Stimulated activated CD4-positive, alpha-beta T cell treated with anti-CD3 and anti-CD28 coated beads, Interleukin-4, amount 100 ng/mL, for 4 hours (primary cell): ENCODE measurements at places on chromosomes 7 and 10.

DNA sequence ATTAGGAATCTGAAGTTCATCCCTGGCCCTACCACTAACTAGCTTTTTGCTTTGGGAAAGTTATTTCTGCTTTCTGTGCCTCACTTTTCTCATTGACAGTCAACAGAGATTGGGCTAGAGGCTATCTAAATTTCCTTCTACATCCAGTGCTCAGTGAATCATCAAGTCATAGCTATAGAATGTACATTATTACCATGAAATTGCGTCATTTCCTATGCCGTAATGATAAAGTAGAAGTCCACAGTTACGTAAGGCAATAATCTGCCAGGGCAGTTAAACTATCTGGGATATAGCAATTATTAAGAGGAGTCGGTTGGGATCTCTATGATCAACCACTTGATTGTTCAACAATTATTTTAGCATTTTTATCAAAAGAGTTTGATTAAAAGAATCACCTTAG lies 64.4 kb downstream of the ITGB8 start:
- no peak for DNase-seq

- no peak for DNase-seq
Measured at GRCh38 chr10:86752311-86752710, 4.1 kb upstream of the BMPR1A start.

- no peak for DNase-seq
Measured at GRCh38 chr10:121911421-121911697, 16.5 kb downstream of the ATE1 start.

- DNase-seq: no peak
Measured at GRCh38 chr7:66303454-66304155, 98.5 kb downstream of the TPST1 start.

- no peak for DNase-seq
Measured at GRCh38 chr7:963236-964078, 9.0 kb upstream of the ADAP1 start.

- DNase-seq: no peak
Measured at GRCh38 chr10:114956466-114956865, 18.5 kb downstream of the TRUB1 start.

- DNase-seq: no peak
Measured at GRCh38 chr7:37336259-37336658, 112.4 kb downstream of the ELMO1 start.

- DNase-seq: no peak
Measured at GRCh38 chr7:7569081-7569527, 2.4 kb downstream of the MIOS start.

GRCh38 chr7:83441-83840 lies 108.9 kb upstream of the FAM20C start:
- no peak for DNase-seq

DNA sequence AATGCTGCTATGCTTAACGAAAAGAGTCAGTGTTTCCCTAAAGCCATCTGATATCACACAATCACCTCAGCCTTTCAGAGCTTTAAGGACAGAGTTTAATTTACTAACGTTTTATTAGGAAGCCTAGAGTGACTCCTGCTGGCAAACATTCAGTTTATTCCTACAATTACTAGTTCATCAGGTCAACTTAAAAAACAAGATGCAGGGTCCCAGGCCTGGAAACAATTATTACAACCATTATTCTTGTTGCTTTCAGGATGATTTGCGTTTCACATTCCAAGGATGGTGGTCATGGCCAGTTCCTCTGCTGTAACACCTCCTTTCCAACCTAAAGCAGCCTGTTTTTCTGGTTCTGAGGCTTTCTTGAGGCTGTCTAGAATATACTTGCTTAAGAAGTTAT lies 1.5 kb upstream of the FAM53B start:
- no peak for DNase-seq

DNA sequence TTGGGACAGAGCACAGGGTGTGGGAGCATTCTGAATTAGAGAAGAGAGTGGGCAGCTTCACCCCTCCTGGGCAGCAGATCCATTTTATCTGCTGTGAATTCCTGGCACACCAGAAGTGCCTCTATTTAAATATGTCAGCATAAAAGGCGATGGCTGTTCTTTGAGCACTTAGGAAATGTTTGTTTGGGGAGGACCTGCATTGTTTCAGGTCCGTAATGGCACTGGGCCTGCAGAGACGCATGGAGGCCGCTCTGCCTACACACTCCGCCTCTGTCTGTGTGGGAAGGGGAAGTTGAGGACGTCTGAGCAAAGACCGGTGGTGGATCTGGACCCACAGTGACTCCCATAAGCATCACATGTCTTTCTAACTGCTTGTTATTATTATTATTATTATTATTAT lies 253.2 kb downstream of the CAMK1D start:
- DNase-seq: no peak

GRCh38 chr7:44060948-44061644 lies 4.3 kb downstream of the PGAM2 start:
- DNase-seq: no peak

- DNase-seq: no peak
Measured at GRCh38 chr10:75404815-75405597, 3.4 kb upstream of the ZNF503 start.

DNA sequence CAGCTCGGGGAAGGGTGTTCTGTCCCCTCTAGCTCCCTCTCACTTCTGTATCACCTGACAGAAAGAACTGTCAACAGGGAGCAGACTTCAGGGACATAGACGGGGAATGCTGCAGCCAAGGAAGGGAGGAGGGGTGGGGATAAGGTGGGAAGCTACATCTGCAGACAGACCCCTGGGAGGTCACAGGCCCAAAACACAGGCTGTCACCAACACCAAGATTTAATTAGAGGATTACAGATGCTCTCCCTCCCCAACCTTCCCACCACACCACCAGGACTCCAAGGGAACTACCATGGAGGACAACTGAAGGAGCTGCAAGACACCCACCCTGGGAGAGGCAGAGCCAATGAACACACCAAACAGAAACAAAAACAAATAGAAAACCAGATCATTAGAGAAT lies 425.2 kb upstream of the VSTM2A start:
- DNase-seq: no peak

DNA sequence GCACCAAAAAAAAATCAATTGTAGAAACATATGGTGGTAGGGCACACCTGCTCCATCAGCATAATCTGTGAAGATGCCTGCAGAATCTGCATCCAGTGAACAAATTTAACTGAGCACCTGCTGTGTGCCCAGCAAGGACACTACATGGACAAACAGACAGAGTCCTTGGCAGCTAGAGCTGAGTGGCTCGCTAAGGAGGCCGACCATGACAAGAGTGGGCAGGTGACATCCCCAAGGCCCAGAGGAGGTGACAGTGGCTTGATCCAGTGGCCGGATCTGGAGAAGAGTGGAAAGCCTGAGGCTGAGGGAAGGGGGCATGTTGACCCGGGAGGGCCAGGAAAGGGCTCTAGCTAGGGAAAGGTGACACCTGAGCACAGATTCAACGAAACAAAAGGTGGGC lies 68.1 kb downstream of the MAD1L1 start:
- DNase-seq: no peak

- DNase-seq: peak; percentile 47
Measured at GRCh38 chr10:29734962-29735627, 100.3 kb upstream of the SVIL start.

GRCh38 chr7:50262446-50262845 lies 42.1 kb upstream of the IKZF1 start:
- no peak for DNase-seq

DNA sequence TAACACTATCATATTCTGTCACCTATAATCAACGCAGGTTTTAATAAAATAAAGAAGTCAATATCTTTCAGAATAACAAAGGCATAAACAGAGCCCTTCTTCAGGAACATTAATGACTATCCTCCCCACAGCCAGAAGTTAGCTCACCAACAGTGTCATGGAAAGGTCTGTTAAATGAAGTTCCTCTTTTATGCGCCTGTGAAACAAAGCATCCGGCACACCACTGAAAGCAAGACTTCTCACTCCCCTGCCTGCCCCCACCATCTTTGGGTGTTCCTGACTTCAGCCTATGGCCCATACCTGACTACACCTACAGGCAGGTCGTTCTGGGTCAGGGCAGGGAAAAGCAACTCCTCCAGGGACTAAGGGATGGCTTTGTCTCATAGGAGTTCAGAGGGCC lies 205.4 kb downstream of the FANK1 start:
- no peak for DNase-seq

DNA sequence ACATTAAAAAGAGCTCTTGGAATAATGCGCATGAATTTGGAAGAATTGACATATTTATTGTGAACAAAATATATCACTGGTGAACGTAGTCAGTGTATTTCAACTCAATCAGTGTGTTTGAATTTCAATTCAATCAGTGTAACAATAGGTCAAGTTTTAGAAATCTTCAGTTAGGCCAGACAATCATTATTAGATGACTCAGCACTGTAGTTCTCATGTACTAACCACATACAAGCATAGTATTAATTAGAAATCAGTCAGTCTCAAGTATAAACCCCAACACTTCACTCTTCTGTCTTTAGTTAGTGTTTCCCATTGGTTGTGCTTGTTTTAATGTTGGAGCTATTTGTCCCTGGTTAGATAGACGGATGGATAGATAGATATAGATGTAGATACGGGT lies 1247.9 kb downstream of the NXPH1 start:
- no peak for DNase-seq

DNA sequence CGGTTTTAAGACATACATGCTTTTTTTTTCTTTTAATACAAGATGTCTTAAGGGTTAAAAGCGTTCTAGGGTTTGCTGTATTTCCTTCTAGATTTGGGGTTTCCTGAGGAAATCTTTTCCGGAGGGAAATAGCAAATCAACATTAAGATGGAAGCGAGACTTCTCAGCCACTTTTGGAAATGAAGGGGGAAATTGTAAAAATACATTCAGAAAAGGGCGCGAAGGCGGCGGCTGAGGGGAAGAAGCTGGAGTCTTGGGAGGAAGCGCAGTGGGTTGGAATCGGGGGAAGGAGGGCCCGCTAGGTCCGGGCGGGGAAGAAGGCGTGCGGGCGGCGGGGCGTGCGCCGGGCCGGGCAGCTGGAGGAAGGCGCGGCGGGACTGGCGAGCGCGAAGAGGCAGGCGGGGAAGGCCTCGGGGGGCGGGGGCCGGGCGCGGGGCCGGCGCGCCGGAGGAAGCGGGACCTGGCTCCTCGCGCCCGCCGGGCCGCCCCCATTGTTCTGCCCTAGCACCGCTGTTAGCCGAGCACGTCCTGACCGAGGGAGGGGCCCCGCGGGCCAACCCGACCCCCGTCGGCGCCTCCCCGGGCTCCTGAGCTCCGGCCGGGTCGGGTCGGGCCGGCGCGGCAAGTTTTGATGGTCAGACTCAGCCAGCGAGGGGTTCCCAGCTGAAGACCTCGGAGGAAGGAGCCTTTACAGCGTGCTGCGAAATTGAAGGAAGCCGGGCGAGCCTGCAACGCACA lies 1.5 kb upstream of the SKIDA1 start:
- DNase-seq: peak; percentile 6

DNA sequence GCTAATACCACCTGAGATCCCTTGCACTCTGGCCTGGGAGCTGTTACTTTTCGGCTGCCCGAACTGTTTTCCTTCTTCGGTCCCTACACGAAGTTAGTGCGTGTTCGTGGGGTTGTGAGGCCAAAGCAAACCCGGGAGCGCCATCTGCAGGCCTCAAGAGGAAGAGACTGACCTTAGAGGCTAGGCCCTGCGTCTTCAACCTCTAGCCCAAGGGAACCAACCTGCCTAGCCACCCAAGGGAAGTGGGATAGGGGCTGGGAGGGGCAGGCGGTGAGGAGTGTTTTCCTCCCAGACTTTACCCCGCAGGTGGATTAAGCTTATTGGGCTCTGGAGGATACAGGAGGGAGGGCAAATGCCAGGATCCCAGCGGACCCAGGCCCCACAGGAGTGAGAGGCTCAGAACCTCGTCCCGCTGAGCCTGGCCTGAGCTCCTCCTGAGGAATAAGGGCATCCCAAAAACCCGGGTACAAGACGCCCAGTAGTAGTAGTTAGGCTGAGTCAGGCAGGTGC lies 1.7 kb upstream of the PAX2 start:
- DNase-seq: peak; percentile 49

DNA sequence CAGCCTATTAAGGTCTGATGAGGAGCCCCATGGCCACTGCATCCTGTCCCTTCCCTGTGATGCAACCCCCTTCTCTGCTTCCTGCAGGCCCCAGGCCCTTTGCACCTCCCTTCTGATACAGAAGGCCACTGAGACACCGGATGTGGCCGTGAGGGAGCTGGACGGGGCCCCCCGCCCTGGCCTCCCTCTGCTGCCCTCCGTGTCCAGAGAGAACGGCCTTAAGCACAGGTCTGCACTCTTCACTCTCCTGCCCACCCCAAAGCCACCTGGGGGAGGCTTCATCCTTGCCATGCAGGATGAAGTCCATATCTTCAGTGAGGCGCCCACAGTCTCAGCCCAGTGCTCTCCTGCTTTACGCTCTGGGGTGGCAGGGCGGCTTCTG lies 86.9 kb upstream of the GNA12 start:
- no peak for DNase-seq

DNA sequence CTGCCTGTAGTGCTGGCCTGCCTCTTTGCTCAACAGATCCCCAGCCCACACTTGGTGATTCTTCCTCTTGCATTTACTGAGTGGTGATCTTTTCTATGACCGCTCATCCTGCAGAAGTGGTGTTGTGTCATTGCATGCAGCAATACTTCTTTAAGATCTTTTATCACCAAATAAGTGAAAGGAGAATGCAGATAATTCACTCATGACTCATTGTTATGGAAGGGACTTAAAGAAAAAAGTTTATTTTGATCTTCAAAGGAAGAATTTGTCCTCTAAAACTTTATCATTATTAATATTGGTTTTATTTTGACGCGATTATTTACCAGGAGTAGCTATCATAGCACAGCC lies 489.1 kb upstream of the CELF2 start:
- DNase-seq: no peak

GRCh38 chr7:148045521-148045920 lies 545.0 kb upstream of the C7orf33 start:
- no peak for DNase-seq

GRCh38 chr10:121237718-121238117 lies 360.5 kb downstream of the FGFR2 start:
- DNase-seq: no peak

DNA sequence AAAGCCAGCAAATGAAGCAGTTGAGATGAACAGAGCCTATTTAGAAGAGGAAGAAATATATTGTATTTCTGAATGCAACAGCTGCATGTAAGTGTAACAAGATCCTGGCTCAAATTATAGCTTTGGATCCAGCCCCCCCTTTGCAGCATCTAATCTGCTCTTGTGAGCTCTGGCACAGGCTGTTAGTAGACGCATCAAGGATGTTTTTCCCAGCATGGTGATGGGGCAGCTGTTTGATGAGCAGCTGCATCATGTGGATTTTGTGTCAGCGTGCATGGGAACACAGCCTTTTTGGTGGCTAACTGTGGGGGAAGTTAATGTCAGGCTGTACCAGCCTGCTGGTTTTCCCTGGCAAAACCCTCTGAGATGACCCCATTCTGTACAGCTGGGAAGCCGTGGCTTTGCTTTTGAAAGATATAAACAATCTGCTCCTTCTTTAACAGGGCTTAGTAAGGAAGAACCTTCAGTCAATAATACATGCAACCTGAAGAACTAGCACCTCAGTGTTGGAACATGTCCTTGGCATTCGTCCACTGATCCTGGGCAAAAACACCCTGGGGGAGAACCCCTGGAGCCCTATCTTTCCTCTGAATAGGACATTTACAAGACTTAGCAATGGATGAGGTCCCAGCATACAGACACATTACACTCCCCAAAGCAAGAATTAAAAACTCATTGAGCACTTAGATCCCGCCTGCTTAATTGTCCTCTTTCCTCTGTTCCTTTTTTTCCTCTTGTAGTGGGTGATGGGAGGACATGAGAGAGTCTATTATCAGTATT lies 70.6 kb downstream of the NPS start:
- DNase-seq: no peak

GRCh38 chr10:70504521-70505358 lies 26.2 kb downstream of the PALD1 start:
- DNase-seq: no peak

- DNase-seq: no peak
Measured at GRCh38 chr7:7489546-7489945, 46.1 kb downstream of the COL28A1 start.
